ENCODE measurements at places on chromosomes 12 and 14.

DNA sequence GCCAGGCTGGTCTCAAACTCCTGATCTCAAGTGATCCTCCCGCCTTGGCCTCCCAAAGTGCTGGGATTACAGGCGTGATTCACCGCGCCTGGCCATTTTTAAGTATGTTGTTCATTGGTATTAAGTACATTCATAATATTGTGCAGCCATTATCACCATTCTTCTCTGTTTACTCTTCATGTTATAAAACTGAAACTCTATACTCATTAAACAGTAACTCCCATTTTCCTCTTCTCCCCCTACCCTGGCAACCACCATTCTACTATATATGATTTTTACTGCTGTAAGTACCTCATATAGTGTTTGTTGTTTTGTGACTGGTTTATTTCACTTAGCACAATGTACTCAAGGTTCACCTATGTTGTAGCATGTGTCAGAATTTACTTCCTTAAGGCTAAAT, 23.1 kb downstream of the METAP2 start:
- no peak for DNase-seq

DNA sequence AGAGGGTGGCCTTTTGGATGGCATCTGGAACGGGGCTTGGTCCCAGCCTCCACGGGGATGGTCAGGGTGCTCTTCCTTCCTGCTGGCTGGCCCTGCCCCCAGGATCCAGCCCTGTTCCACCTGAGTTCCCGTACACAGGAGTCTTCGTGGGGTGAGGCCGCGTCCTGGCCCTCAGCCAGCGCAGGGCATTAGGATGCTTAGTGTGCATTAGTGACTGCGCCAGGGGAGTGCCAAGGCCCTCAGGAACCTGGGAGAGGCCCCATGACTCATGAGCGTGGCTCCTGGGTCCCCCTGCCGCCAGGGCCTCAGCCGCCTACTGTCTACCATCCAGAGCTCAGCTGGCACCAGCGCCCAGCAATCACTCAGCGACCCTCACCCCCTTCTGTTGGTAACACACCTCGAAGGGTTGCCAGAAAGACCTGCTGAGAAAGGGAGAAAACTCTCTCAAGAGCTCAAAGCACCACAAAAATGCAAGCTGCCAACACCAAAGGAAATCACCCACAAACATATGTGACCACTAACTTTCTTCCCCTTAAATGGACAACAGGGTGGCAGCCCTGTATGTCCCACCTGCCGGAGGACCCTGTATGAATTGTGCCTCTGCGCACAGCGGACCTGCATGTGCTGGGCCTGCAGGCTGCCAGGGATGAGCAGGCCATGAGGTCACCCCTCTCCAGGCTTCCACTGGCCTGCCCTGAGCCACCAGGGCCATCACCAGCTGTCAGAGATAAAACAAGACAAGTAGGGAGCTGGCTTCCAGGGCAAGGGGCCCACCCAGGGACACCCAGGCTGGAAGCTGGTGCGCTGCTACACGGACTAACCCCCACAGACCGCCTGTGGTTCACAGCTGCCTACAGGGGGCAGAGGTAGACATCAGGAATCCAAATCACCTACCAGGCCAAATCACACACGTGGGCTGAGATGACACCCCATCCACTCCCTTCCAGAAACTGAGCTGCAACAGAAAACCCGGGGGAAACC, 28.7 kb downstream of the CCDC85C start:
- DNase-seq: no peak

GRCh38 chr12:94718114-94718513, 67.8 kb upstream of the TMCC3 start:
- no peak for DNase-seq

DNA sequence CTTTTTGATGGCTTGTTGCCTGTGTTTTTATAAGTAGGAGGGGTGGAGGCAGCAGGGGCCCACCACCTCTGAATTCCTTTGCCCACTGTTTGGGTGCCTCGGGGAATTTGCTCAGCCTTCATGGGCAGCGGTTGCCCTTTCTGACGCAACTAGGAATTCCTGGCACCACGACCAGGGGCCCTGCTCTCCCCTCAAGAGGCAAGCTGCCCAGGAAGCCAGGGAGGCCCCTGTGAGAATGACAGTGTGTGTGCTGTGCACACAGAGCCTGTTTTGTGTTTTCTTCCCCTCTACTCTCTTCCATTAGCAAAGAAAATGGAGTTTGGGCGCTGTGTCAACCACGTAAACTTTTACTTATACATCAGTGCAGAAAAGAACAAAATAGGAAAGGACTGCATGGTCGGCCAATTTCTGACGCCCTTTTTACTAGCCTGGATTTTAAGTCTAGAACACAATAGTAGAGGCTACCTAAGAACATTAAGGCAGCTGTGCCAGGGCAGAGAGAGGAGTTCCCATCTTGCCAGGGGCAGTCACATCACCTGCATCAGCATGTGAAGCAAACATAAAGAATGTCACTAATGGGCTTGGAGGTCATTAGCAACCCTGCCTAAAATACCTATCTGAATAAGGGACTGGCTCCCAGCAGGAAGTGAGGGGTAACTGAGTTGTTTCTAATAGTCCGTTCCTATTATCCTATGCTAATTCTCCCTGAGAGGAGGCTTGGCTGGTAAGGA, 17.9 kb upstream of the PTGR2 start:
- DNase-seq: no peak

- no peak for DNase-seq
Measured at GRCh38 chr12:132129007-132129406, 15.1 kb downstream of the DDX51 start.

DNA sequence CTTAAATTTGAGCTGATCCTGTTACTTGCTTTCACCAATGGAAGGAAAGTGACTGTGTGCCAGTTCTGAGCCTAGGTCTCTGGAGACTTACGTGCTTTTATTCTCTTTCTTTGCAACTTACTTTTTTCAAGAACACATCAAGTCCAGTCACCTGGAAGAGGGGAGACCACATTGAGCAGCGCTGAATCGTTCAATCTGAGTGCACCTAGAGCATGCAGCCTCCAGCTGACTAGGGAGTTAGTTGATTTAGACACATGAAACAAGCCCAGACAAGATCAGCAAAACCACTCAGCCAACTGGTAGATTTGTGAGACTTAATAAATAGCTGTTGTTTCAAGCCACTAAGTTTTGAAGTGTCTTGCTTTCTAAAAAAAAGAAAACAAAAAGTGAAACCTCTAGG, 1014.8 kb upstream of the FBXO33 start:
- no peak for DNase-seq

DNA sequence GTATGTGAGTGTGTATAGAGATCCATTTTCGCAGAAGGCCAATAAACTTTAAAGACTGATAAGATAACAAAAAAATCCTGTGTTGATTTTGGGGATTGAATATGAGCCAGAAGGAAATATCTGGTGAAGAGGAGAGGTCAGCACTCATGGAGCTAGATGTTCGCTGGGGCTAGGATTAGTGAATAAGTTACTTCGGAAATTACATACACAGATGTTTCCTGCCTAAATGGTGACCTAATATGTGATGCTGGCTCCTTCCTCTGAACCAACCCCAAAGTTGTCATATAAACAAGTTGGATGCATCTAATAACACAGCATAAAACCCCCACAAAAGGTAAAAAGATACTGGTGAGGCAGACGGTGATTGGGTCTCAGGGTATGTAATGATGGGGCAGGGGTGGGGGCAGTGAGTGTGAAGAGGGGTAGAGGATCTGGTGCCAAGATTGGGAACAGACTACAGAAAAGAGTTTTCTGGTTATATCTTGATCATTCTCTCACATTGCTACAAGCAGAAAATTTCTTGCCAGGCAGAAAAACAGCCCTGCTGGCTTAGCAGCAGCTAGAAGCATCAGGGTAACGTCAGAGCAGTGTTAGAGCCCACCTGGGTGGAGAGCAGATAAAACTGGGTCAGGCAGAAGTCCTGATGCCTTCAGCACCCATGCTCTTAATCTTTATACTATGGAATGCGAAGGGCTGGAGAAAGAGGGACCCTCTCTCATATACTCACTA, 140.4 kb upstream of the GZMB start:
- DNase-seq: no peak

GRCh38 chr12:69630191-69630590, 19.5 kb upstream of the LRRC10 start:
- DNase-seq: no peak

- DNase-seq: no peak
Measured at GRCh38 chr12:45745861-45746277, 16.4 kb downstream of the ARID2 start.

DNA sequence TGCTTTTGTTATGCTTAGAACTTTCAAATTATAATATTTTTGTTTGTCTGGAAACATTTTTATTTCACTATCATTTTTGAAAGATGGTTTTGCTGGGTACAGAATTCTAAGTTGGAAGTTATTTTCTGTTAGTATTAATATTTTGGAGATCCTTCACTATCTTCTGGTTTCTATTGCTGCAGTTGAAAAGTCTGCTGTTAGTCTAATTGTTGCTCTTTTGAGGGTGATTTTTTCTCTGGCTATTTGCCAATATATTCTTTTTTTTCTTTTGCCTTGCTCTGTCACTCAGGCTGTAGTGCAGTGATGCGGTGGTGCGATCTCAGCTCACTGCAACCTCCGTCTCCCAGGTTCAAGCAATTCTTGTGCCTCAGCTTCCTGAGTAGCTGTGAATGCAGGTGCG, 28.2 kb upstream of the ARID2 start:
- DNase-seq: no peak

- DNase-seq: no peak
Measured at GRCh38 chr12:111269718-111270117, 99.2 kb downstream of the PHETA1 start.

GRCh38 chr14:86196471-86196870, 666.5 kb downstream of the FLRT2 start:
- no peak for DNase-seq

- no peak for DNase-seq
Measured at GRCh38 chr12:79587368-79587767, 103.4 kb downstream of the PAWR start.

GRCh38 chr12:130847112-130847511, 8.1 kb upstream of the STX2 start:
- no peak for DNase-seq

DNA sequence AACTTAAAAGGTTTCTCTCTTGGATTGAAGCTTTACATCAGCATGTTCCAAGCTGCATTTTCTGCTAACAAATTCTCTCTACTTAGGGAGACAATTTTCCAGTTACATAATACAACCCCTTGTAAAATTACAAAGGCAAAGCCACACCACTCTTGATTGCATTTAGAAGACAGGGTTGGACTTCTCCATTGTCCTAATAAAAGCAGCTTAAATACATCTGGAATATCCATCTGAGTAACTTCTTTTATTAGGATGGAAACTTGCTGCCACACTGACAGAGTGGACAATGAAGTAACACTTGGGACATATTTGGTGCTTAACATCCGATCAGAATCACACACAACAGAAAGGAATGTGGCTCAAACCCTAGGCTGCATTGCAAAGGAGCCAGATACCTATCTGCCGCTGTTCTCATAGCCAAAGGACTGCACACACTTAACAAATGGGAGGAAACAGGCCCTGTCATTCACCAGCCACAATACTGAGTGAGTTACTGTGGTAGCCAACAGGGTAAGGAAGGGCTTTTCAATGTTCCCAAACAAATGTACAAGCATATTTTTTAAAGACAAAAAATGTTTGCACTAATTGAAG, 157.2 kb downstream of the PAX9 start:
- DNase-seq: no peak

GRCh38 chr12:78209846-78210505, 379.3 kb downstream of the NAV3 start:
- no peak for DNase-seq

GRCh38 chr14:23043754-23044153, 1.7 kb downstream of the PSMB11 start:
- no peak for DNase-seq

- DNase-seq: no peak
Measured at GRCh38 chr14:58793131-58793740, 155.5 kb downstream of the DACT1 start.

- no peak for DNase-seq
Measured at GRCh38 chr12:81245907-81246570, 168.2 kb downstream of the ACSS3 start.

GRCh38 chr14:97039717-97040363, 242.7 kb downstream of the VRK1 start:
- no peak for DNase-seq

DNA sequence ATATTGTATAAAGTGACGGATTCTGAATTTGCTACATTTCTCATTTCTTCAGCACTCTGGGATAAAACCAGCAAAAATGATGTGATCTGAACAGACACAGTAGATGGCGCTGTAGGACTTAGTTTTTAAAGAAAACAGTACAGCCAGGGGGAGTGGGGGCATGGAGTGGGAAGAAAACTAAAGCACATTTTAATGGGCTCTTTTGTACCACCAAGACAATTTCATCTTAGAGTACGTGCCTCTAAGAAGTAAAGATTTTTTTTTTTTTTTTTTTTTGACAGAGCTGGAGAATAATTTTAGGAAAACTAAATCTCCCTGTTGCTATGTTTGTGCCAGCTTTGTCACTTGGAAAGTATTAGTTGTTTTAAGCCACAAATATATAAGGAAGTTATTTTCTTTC, 124.4 kb downstream of the RAD51B start:
- DNase-seq: no peak

DNA sequence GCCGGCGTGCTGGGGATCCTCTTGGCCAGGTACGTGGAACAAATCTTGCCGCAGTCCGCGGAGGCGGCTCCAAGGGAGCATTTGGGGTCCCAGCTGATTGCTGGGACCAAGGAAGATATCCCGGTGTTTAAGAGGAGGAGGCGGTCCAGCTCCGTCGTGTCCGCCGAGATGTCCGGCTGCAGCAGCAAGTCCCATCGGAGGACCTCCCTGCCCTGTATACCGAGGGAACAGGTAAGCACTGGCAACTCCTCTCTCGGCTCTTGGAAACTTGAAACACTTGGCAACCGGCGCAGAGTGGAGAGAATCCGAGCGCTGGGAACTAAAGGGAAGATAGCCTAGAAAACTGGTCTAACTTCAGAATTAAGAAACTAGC, 1.7 kb downstream of the PDE3A start:
- no peak for DNase-seq

- DNase-seq: no peak
Measured at GRCh38 chr14:50501642-50502041, 30.7 kb downstream of the MAP4K5 start.

GRCh38 chr12:118359541-118359915, 13.2 kb downstream of the TAOK3 start:
- no peak for DNase-seq

GRCh38 chr14:56057071-56057741, 61.0 kb upstream of the PELI2 start:
- no peak for DNase-seq

DNA sequence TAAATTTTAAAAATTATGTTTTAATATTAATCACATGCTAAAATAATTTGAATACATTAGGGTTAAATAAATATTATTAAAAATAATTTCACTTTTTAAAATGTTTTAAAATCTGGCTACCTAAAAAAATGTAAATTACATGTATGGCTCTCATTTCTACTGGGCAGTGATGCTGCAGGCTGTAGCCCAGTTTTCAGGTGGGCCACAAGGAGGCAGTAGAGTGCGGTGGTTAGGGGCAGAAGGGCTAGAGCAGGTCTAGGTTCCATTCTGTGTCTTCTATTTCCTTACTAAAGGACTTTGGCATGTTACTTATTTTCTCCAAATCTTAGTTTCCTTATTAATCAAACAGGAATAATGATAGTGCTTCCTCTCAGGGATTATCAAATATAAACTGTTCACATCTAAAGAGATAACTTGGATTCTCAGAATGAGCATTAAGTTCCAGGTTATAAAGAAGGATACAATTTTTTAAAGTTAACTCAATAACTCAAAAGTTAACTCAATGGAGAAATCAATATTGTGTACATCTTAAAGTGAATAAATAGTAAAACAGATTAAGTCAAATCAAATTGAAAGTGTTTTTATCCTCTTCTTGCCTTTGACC, 54.9 kb upstream of the OVCH1 start:
- peak; percentile 61 for DNase-seq
